ENCODE measurements at places on chromosomes 12 and 14. TPM values are rescaled to one million over a fixed set of nuclear protein-coding genes. Genes with fewer than 3 reads are reported as not detected.

The CDC42BPB gene
- total RNA-seq = 191 TPM

The TECPR2 gene
- total RNA-seq = 16.6 TPM

The LRTM2 gene
- total RNA-seq = not detected

The SUDS3 gene
- total RNA-seq = 43.2 TPM

The CLEC12A gene
- not detected for total RNA-seq

The SMCO2 gene
- total RNA-seq = 0.88 TPM

The ADAM21 gene
- 0.19 TPM for total RNA-seq

The CRADD gene
- total RNA-seq = 21.1 TPM

The AQP6 gene
- total RNA-seq = not detected

The EPYC gene
- not detected for total RNA-seq

The SPTB gene
- total RNA-seq = 0.23 TPM

The SERPINA3 gene
- 0.10 TPM for total RNA-seq

The ATF7 gene
- total RNA-seq = 21.8 TPM

The PIWIL1 gene
- total RNA-seq = not detected

The B3GNT4 gene
- not detected for total RNA-seq

The SPTLC2 gene
- total RNA-seq = 42.6 TPM

The SNW1 gene
- total RNA-seq = 58.3 TPM

The CD163L1 gene
- total RNA-seq = 1.8 TPM

The SLC25A21 gene
- total RNA-seq = 1.7 TPM

The ASB2 gene
- total RNA-seq = 0.58 TPM

The CLEC4E gene
- 0.58 TPM for total RNA-seq

The SLC10A1 gene
- total RNA-seq = not detected

The SNAPC1 gene
- total RNA-seq = 9.7 TPM

The KRT77 gene
- not detected for total RNA-seq

All from glomerular endothelial cell (primary cell).